ENCODE measurements at places on chromosomes 3 and 15. TPM values are rescaled to one million over a fixed set of nuclear protein-coding genes. Genes with fewer than 3 reads are reported as not detected.

DNA sequence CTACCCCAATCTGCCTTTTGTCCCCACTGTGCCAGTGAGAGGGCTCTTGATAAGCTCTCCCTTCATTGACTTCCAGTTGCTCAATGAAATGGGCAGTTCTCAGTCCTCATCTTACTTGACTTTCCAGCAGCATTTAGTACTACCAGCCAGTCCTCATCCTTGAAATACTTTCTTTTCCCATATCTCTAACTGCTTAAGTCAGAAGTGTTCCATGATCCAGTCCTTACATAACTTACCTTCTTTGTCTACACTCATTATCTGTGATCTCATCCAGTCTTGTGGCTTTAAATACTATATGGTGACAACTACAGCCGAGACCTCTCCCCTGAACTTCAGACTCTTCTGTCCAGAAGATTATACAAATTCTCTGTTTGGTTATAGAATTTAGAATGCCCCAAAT, 28.7 kb downstream of the RARRES1 start:
- no peak for DNase-seq

DNA sequence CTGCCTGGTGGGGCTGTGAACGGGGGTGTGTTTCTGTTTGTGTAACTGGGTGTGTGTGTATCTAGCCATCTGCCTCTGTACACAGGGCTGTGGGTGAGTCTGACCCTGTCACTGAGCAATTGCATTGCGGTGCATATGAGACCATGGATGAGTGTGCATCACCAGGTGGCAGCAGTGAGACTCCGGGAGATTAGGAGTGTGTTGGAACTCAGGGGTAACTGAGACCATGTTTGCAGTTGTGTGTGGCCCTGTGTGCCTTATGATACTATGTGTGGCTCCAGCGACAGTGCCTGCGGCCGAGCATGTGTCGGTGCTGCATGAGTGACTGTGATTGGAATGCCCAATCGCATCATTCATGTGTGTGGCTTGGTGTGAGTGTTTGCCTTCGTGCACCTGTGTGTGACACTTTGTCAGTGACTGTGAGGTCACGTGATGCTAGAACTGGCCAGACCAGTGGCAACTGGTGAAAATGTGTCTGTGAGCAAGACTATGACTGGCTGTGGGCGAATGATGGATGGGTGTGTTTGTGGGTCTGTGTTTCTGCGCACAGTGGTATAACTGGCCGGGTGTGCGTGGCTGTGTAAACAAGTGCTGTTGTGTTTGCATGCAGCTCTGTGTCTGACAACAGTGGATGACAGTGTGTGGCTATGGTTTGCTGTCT, 14.0 kb downstream of the VILL start:
- peak; percentile 71 for DNase-seq

Gene RBP2
- not detected for polyA plus RNA-seq

DNA sequence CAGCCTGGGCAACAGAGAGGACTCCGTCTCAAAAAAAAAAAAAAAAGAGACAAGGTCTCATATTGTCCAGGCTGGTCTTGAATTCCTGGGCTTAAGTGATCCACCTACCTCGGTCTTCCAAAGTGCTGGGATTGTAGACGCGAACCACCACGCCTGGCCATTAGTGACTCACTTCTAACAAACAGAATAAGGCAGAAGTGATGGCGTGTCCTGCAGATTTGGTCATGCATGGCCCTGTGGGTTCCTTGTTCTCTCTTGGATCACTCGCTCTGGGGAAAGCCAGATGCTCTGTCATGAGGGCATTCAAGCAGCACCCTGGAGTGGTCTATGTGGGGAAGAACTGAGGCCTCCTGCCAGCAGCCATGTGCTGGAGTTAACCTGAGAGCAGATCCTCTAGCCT, 27.4 kb upstream of the TJP1 start:
- no peak for DNase-seq

Gene ARGFX
- polyA plus RNA-seq = not detected

GRCh38 chr15:47787875-47788274, 70.6 kb downstream of the SEMA6D start:
- DNase-seq = no peak

Gene KPNA1
- 51.3 TPM for polyA plus RNA-seq

DNA sequence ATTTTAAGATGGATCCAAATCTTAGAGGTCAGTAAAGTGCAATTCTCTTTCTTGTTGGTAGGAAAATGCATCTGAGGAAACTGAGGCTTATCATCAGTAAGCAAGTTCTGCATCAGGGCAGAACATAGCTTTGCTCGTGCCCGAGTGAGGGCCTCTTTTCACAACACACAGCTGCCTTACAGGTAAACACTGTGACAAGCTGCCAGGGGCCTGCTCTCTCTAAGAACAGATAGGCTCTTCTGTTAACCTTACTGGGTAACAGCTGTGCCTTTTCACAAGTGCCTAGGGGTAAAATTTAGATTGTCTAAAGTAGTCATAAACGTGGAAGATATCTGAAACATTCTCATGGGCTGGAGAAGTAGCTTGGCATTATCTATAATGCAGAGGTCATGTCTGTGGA, 118.1 kb downstream of the C3orf38 start:
- no peak for DNase-seq

Gene COL6A5
- polyA plus RNA-seq = not detected

GRCh38 chr3:150170852-150171520, 200.3 kb upstream of the PFN2 start:
- peak; percentile 40 for DNase-seq

- DNase-seq = no peak
These were observed 443.7 kb downstream of the NR2F2 start for GRCh38 chr15:96774216-96774615.

Gene FGF12
- polyA plus RNA-seq = 12.7 TPM

Gene SGO1
- 4.4 TPM for polyA plus RNA-seq

Gene LMOD3
- polyA plus RNA-seq = 0.15 TPM

GRCh38 chr3:155978324-155978723, 107.9 kb downstream of the GMPS start:
- DNase-seq = peak; percentile 5

Gene ITGA11
- 1.2 TPM for polyA plus RNA-seq

Gene ZKSCAN7
- 6.8 TPM for polyA plus RNA-seq

DNA sequence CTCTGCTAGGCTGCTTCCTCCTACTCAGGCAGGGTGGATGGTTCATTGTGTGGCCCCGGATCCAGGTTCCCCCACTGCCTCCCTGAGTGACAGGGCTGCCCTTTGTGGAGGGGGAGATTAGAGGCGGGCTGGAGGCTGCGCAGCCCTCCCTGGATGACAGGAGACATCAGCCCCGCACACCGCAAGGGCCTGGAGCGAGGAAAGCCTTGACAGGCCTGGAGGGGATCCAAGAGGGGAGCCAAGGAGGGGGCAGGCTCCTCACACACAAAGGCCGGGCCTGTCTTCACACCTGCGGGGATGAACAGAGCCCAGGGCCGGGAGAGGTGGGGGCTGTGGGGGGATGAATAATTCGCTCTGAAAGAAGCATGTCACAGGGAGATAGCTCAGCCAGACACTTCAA, 72.9 kb downstream of the RPN1 start:
- DNase-seq = peak; percentile 32

Gene CELSR3
- 23.1 TPM for polyA plus RNA-seq

GRCh38 chr3:164209363-164209762, 868.9 kb downstream of the SI start:
- no peak for DNase-seq

- no peak for DNase-seq
These were observed 453.7 kb downstream of the NAALADL2 start for GRCh38 chr3:175312791-175313190.

DNA sequence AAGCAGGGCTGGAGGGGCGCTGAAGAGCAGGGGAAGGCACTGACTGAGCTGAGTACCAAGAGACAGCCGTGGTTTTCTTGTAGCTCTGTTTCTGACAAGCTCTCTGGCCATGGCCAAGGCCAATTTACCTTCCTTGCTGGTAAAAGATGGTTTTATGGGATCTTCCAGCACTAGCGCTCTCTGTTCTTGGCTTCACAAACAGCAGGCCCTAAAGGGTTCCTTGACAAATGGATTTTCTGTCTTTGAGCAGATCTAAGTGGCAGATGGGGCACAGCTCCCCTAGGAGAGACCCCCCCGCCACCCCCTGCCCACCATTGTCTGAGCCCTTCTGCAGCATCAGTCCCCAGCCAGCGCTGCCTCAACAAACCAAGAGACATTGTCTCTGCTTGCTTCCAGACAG, 66.6 kb downstream of the GAP43 start:
- peak; percentile 72 for DNase-seq

Gene GMNC
- not detected for polyA plus RNA-seq

Gene PPARG
- polyA plus RNA-seq = 0.78 TPM

DNA sequence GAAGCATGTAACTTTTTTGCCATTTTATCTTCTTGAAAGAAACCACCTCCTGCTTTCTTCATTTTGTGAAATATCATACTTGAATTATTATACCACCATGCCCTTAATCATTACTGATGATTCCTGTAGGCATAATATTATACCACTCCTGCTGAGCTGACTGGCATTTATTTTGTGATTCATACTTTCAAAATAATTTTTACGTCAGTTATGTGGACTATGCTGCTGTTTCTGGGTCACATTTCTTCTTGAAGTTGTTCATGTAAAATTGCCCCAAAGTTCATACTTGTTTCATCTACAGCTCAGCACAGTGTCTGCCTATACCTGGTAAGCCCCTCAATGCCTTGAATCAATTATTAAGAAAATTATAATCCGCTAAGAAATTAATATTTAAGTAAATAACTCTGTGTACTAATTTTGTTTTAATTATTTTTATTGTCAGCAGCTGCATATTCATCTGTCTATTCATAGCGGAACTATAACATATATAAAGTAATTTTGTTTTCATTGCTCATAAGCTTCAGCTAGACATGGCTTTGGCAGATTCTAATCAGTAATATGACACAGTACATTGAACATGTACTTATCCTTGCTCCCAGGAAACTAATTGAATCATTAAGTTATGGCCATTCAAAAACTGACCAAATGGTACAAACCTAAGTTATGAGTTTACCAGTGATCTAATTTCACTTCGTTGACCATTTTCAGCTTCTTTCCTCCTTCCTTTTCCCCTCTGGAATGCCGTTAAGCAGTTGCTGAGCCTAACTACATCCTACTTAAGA, 160.0 kb downstream of the NAALADL2 start:
- DNase-seq = no peak

- DNase-seq = no peak
These were observed 4.5 kb upstream of the SLCO2A1 start for GRCh38 chr3:134034005-134034785.

Gene GRK7
- not detected for polyA plus RNA-seq

DNA sequence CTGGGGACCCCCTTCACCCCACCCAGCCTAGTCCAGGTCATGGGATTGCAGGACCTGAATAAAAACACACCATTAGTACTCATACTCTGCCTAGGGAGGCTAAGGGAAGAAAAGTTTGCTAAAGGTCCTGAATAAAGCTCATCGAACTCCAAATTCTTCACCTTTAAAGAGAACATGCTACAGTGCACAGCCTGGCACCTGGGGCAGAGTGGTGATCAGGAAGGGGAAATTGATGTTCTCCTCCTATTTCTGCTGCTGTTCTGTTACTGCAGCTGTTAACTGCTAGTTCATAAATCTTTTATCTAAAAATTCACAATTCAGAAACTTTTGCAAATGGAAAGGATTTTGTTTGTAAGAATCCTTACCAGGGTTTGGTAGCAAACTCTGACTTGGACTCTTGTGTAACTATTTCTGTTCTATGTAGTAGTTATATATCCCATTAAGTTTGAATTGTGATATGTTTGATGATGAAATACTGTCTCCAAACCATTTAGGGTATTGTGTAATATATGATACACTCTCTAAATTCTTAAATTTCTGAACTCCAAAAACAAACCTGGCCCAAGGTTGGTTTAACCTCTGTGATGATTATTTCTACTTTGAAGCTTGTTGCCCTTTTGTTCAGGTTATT, 27.9 kb downstream of the MCTP2 start:
- no peak for DNase-seq

GRCh38 chr15:90866161-90866715, 2.1 kb upstream of the FURIN start:
- no peak for DNase-seq
